Activated T-cell treated with anti-CD3 and anti-CD28 coated beads for 4 hours (primary cell): ENCODE measurements at places on chromosomes 16 and 17.

GRCh38 chr16:69089091-69089910 is 16.2 kb upstream of the HAS3 start:
- no peak for DNase-seq

- no peak for DNase-seq
These were observed 92.3 kb upstream of the FAM20A start for GRCh38 chr17:68693466-68693865.

- DNase-seq, result no peak
These were observed 307.7 kb downstream of the WWOX start for GRCh38 chr16:78407191-78407590.

- no peak for DNase-seq
These were observed 511.9 kb upstream of the CDH8 start for GRCh38 chr16:62548095-62548494.

DNA sequence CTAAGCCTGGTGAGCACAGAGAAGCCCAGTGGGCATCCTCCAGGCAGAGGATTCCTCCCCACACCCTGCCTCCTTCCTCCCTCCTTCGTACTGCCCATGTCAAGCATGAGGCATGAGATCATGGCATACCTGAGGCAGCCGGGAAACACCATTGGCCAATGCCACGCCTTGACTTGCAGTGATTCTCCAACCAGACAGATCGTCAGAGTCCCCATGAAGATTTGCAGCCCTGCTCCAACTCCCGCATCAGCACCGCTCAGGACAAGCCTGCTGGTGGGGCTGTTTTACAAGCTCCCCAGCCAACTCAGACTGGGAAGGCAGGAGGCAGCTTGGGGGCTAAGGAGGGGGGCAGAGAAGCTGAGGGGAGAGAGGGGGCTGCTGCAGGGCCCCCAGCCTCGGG is 2.9 kb upstream of the KRT16 start:
- DNase-seq, result no peak
